Stimulated activated CD4-positive, alpha-beta T cell treated with anti-CD3 and anti-CD28 coated beads, Interleukin-1b, Interleukin-23, amount 100 ng/mL, for 1 hour (primary cell): ENCODE measurements at places on chromosomes 3 and 15.

- DNase-seq: no peak
These were observed 17.4 kb downstream of the PDHB start for GRCh38 chr3:58416191-58416590.

DNA sequence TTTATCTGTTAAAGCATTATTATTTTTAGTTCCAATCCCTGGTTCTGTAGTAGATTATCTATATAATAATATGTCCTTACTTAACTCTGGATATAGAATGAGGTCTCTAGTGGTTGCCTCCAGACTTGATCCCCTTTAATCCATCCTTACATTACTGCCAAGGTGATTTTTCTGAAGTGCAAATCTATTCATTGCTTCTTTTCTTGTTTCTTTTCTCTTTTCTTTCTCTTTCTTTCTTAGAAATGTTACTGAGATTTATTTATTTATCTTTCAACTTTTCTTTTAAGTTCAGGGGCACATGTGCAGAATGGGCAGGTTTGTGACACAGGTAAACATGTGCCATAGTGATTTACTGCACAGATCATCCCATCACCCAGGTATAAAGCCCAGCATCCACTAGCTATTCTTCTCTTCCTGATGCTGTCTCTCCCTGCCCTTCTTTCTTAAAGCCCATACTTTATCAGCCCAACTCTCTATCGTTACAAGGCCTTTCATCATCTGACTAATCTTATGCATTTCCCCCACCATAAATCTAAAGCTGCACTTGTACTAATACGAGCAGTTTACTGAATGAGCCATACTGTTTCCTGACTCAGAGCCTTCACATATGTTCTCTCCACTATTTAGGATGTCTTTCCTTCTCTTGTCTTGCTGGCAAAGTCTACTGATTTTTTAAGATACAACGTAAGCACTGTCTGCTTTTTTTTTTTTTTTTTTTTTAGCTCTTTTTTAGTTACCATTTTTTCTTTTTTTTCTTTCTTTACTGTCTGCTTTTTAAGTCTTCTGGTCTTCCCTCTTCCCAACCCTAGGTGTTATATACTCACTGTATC is 4.6 kb downstream of the GLCE start:
- DNase-seq: no peak

GRCh38 chr3:79366414-79366813 is 401.4 kb downstream of the ROBO1 start:
- DNase-seq: no peak

- DNase-seq: no peak
These were observed 436.9 kb upstream of the C2CD4B start for GRCh38 chr15:62601777-62602545.

- DNase-seq: no peak
These were observed 154.1 kb downstream of the LIPC start for GRCh38 chr15:58585693-58586443.

GRCh38 chr15:82301296-82302016 is 38.8 kb downstream of the SAXO2 start:
- DNase-seq: no peak

- DNase-seq: no peak
These were observed 12.0 kb downstream of the SSUH2 start for GRCh38 chr3:8632402-8633237.

GRCh38 chr3:177622520-177622919 is 425.2 kb upstream of the TBL1XR1 start:
- DNase-seq: no peak

- no peak for DNase-seq
These were observed 180.6 kb downstream of the EPHA3 start for GRCh38 chr3:89287902-89288508.

- no peak for DNase-seq
These were observed 7.8 kb downstream of the ANAPC13 start for GRCh38 chr3:134477938-134478337.

DNA sequence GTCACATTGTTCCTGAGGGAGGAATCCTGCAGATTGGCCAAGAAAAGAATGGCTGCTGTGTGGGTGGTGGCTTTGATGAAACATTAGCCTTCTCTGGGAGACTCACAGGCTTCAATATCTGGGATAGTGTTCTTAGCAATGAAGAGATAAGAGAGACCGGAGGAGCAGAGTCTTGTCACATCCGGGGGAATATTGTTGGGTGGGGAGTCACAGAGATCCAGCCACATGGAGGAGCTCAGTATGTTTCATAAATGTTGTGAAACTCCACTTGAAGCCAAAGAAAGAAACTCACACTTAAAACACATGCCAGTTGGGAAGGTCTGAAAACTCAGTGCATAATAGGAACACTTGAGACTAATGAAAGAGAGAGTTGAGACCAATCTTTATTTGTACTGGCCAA is 6.1 kb downstream of the PTX3 start:
- DNase-seq: no peak

DNA sequence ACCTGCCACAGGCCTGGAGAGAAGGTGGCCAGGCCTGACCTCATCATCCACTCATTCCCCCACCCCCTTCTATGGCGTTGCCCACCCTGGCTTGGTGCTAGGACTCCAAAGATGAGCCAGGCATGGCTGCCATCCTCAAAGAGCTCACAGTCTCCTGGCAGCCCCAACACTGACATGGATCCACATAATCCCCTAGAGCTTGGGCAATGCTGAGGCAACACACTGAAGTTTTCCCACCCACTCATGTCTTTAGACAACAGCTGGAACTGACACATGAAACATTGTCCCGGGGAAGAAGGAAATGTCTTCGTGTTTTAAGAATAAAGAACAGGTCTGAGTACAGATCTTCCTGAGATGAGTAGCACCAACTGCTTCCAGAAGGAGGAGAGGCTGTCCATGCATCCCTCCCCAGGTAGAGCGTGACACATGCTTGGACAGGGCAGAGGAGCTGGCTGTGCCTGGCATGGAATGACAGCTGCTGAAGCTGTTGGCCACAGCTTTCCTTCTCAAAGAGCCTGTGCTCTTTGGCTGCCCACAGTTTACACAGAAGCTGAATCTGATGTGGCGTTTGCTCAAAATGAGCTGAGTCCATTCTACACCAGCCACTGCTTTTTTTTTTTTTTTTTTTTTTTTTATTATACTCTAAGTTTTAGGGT is 70.1 kb downstream of the HOMER2 start:
- DNase-seq: no peak
